NCI-H1092 (cell line): ENCODE measurements at places on chromosomes 2 and 18.

- no peak for DNase-seq
Measured at GRCh38 chr2:29780906-29781305, 140.5 kb downstream of the ALK start.

DNA sequence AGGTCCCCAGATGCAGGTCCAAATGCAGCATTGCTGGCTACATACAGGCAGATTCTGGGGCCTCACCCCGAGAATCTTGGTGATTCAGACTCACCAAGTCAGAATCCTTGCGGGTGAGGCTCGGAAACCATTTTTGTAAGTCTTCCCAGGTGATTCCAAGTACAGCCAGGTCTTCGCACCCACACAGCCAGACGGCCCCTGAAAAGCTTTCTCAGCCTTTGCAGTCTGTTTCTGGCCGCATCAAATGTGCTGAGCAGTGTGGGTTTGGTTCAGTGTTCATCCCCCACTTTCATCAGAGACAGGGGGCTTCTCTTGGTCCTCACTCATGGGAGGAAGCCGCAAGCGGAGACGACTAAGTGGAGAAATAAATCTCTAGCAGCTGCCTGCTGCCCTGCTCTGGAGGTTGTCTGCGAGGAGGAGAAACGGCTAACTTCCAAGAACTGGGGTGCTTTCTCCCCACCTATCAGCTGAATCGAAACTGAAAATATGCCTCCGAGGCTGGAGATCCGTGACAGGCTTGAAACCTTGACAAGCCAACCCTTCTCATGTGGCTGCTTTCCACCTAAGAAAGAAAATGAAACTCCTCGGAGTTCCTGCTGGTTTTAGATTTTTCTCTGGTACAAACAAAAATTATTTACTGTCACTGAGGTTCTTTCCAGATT lies 8.9 kb upstream of the TMEM185B start:
- DNase-seq = no peak

- no peak for DNase-seq
Measured at GRCh38 chr2:71275939-71276310, 49.0 kb upstream of the PAIP2B start.

DNA sequence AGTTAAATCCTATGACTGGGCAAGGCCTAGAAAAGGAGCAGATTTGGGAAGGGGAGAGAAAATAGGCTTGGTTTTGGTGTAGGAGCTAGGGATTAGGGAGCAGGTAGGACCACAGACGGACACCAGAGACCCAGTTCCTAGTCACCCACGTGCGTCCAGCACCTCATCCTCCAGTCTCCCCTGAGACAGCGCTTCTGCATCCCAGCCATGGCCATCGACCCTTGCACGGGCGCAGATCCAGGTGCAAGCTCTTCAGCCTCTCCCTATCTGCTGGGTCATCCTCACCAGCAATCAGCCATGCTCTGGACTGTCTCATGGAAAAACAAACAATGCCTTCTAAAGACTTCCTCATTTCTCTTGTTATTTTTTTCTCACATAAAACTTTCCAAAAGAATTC lies 246.8 kb upstream of the RAB6C start:
- DNase-seq = no peak

GRCh38 chr2:38416296-38417036 lies 39.4 kb upstream of the ATL2 start:
- no peak for DNase-seq

DNA sequence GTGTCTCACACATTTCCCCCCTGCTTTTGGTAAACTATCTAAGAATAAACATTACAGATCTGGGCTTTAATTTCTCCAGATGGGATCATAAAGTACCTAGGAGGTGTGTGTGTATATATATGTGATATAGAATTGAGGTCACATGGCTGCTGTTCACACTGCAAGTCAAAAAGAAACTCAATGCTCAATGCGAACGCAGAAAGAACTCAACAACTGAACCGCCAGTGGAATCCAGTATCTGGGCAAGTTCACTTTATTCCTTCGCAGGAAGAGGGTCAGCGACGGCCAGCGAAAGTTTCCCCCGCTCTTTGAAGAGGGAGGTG lies 17.7 kb downstream of the POU3F3 start:
- DNase-seq = no peak

GRCh38 chr2:7672027-7672684 lies 754.9 kb downstream of the RNF144A start:
- no peak for DNase-seq

- no peak for DNase-seq
Measured at GRCh38 chr2:65395621-65396347, 36.6 kb downstream of the SPRED2 start.
